Heart right ventricle (tissue), 16 donors: ENCODE measurements at places on chromosomes 5 and 9. TPM values are rescaled to one million over a fixed set of nuclear protein-coding genes. Genes with fewer than 3 reads are reported as not detected.

- DNase-seq: no peak
These were observed 56.2 kb upstream of the APC start for GRCh38 chr5:112681481-112681908.

GRCh38 chr5:55847837-55848236 lies 3.3 kb upstream of the IL31RA start:
- no peak for DNase-seq

DNA sequence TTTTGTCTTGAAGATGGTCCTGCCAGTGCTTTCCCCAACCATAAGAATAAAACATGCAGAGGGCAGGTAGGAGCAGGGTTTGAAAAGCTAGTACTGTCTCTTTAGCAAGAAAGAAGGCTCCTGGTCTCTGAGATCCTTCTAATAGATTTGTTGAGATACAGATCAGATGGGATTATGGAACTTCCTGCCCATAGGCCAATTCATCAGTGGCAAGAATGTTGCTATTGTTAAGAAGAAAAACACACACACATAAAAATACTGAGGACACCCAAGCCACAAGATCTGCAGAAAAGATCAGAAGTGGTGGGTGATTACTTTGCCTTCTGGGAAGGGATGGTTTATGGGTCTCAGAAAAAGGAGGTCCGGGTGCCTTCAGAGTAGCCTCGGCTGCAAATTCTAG lies 59.8 kb downstream of the TNC start:
- no peak for DNase-seq

DNA sequence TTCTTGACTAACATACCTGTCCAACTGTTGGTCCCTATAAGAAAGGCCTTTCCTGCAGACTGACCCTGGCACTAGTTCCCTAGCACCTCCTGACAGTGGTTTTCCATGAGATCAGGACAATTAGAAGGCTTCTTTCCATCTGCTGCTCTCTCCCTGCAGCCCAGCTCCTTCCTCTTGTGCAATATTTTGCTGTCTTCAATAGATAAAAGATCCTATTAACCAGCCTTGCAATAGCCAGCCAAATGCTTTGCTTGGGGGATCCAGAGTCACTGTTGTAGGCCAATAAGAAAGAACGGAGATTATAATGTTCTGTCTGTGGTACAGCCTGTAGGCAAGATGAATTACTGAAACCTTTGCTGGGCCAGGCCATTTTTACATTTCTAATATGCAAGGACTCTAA lies 18.4 kb upstream of the NME5 start:
- DNase-seq: no peak

DNA sequence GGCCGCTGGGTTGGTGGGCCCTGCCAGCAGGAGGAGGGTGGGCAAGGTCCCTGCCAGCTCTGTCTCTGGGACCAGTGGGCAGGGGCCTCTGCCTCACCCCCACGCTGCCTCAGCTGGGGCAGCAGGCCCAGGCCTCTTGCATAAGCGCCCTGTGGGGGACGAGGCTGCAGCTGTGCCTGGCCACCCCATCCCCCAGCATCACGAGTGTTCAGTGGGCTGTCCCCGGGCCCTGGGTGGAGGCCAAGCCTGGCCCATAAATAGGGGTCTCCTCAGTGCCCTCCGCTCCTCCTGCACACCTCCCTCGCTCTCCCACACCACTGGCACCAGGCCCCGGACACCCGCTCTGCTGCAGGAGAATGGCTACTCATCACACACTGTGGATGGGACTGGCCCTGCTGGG lies at the start of gene PTGDS:
Gene PTGDS (plus strand): TSS at position 282 of the 400 bp plus-strand sequence. CDS start 75 bp downstream, at position 357.
- peak; percentile 82 for DNase-seq

DNA sequence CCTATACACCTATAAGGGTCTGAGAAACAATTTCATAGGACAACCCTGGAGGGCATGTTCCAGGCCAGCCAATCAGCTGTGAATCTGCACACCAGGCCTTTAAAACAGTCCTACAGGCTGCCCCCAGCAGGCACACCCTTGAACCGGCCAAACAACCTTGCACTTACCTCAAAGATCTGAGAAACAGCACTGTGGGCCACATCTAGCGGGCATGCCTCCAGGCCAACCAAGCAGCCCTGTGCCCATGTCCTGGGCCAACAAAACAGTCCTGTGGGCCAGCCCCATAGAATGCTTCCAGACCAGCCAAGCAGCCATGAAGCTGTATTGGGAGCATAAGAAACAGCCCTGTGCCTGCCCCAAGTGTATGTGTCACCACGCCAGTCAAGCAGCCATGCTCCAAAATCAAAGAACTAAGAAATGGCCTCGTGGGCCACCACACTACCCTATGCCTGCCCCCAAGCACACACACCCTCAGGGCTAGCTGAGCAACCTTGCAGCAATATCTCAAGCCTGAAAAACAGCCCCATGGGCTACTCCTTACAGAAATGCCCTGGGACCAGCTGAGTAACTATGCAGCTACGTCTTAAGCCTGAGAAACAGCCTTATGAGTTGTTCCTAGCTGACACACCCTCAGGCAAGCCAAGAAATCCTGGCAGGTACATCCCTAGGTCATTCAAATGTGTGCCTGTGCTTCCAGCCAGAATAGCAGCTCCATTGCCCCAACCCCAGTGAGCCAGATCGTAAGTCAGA lies 2243.8 kb upstream of the C9orf72 start:
- no peak for DNase-seq

DNA sequence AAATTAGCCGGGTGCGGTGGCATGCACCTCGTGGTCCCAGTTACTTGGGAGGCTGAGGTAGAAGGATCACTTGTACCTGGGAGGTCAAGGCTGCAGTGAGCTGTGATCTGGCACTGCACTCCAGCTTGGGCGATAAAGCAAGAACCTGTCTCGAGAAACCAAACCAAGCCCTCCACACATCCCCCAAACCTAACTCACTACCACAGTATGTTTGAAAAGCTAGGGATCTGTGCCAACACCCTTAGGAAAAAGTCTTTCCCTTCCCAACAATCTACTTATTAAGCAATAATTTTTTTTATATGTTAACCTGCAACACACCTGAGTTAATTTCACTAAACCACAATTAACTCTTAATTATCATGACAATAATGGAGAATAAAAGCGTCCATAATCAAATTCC lies 2.2 kb downstream of the UBTD2 start:
- no peak for DNase-seq

DNA sequence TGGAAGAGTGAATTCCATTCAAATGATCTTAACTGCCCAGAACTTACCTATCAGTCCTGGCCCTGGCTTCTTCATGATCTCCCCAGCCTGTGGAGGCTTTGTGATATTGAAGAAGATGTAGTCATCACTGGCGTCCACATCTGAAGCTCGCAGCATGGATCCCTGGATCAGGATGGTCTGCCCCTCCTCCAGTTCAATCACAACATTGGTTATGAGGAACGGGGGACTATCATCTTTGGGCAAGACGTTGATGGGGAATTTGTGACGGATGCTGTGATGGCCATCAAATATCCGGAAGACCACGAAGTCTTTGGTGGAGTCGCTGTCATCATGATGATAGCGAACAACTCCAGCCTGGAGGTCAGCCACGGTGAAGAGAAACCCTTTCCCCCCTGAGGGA lies 68.0 kb downstream of the FREM1 start:
- no peak for DNase-seq

- no peak for DNase-seq
These were observed 621.3 kb upstream of the ZNF608 start for GRCh38 chr5:125367702-125368101.

- no peak for DNase-seq
These were observed 218.8 kb upstream of the MSX2 start for GRCh38 chr5:174505621-174506020.

DNA sequence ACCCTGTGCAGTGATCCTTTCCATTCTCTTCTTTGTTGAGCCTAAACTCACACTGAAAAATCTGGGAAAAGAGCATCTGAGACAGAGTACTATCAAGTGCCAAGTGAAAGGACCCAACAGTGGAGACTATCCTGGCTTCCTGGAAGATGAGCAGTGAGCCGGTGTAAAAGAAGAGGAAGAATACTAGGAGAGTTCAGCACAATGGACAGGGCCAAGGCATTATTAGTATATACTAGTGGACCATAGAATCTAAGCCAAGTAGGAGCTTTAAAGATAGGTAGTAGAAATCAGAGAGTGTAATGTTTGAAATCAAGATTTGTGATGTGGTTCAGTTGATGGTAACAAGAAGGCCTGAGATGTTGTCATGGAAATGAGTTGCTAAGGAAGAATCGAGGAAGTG lies 140.8 kb downstream of the CAMK4 start:
- no peak for DNase-seq

Gene LRRC19
- not detected for polyA plus RNA-seq

Gene THOC3
- polyA plus RNA-seq: 2.9 TPM

Gene KCNV2
- not detected for polyA plus RNA-seq

Gene PPP3R2
- polyA plus RNA-seq: not detected

Gene LCN1
- polyA plus RNA-seq: 0.13 TPM

Gene IRX2
- 2.5 TPM for polyA plus RNA-seq

Gene ARHGEF39
- polyA plus RNA-seq: 1.3 TPM

Gene CAMK4
- polyA plus RNA-seq: not detected

Gene TEX48
- not detected for polyA plus RNA-seq
